ENCODE measurements at places on chromosomes 2 and 18.

GRCh38 chr18:50277942-50278341 is 3.4 kb downstream of the MBD1 start:
- no peak for DNase-seq

GRCh38 chr2:74507926-74508520 is 528 bp upstream of the PCGF1 start:
- DNase-seq: no peak

- no peak for DNase-seq
These were observed 398.1 kb downstream of the TNS1 start for GRCh38 chr2:217604527-217605194.

GRCh38 chr2:195559431-195559914 is 97.6 kb upstream of the SLC39A10 start:
- peak; percentile 71 for DNase-seq

GRCh38 chr2:205610437-205610836 is 71.9 kb upstream of the NRP2 start:
- DNase-seq: no peak

- no peak for DNase-seq
These were observed 22.8 kb downstream of the OTOF start for GRCh38 chr2:26455037-26455669.

- no peak for DNase-seq
These were observed 497.2 kb upstream of the SYT4 start for GRCh38 chr18:43774497-43774896.

- peak; percentile 54 for DNase-seq
These were observed 69.4 kb downstream of the SCG2 start for GRCh38 chr2:223532712-223533111.

DNA sequence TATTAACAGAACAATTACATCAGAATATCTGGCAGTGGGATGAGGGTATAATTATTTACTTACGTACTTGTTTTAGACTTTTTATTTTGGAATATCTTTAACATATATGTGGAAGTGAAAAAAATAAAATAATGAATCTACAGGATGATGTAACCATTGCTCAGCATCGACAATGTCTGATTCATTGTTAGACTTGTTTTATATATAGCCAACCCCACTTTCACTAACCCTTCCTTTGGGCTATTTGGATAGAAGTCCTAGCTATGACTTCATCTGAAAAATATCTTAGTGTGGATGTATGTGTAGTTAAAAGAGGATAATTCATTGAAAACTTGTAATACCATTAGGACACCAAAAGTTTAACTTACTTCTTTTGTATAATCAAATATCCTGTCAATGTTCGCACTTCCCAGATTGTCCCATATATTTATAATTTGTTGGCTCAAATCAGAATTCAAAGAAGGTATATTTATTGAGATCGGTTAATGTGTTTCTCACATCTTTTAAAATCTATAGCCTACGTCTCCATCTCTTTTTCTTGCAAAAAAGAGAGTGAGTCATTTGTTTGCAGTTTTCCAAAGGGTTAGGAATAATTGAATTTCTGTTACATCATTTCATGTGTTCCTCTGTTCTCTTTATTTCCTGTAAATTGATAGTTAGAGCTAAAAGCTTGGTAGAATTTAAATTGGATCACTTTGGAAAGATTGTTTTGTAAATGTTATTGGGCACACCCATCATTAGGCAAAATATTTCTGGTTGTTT is 506.1 kb upstream of the FAM98A start:
- no peak for DNase-seq

DNA sequence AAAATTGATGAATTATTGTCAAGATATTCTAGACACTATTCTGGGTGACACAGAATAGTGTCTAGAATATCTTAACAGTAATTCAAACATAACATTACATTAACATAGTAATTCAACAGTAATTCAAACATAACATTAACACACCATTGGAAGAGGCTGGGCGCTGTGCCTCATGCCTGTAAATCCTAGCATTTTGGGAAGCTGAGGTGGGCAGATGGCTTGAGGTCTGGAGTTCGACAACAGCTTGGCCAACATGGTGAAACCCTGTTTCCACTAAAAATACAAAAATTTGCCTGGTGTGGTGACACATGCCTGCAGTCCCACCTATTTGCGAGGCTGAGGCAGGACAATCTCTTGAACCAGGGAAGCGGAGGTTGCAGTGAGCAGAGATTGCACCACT is 195.8 kb downstream of the ZRANB3 start:
- no peak for DNase-seq

DNA sequence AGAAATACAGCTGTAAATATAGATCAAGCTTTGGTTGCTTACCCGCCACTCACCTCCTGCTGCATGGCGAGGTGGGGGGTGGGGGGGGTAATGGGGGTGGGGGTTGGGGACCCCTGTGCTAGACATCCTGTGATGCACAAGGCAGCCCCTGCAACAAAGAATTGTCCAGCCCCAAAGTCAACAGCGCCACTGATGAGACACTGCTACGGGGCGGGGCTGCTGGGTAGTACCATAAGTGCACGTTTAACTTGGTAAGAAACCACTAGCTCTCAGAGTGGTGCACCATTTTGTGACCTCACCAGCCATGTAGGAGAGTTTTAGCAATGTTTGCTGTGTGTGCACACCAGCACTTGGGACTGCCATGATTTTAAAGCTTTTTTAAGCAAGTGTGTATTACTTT is 40.3 kb downstream of the SNORC start:
- DNase-seq: no peak

- no peak for DNase-seq
These were observed 5.7 kb downstream of the DYSF start for GRCh38 chr2:71459084-71459431.

DNA sequence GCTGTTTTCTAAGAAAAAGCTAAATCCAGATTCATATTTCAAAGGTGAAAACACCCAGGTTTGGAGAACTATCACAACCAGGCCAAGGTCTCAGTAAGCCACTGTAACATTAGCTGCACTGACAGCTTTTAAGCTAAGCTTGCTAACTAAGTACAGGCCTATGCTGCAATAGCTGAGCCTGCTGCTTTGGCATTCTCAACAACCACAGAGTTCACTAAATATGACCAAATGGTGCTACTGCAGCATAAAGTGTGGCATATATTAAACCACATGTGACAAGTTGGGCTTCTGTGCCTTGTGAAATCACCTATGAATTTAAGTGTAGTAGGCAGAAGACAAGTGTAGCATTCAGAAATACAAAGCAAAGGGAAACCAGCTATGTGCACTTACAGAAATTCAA is 206.7 kb downstream of the TCF4 start:
- no peak for DNase-seq

DNA sequence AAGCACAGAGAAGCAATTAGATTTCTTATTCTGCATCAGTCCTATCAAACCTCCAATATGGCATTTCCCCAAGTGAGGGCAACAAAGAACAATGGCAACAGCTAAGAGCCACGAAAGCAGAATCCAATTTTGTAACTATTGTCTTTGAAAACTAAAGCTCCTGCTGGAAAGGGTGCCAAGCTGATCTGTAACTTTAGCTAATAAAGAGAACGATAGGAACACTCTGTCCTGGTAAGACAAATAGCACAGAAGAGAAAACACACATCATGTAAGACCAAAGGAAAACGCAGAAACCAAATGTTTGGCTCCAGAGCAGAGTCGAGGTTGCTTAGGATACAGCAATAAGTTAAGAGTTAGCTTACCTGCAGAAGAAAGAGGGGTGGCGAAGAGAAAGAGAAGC is 160.5 kb downstream of the STK39 start:
- no peak for DNase-seq

DNA sequence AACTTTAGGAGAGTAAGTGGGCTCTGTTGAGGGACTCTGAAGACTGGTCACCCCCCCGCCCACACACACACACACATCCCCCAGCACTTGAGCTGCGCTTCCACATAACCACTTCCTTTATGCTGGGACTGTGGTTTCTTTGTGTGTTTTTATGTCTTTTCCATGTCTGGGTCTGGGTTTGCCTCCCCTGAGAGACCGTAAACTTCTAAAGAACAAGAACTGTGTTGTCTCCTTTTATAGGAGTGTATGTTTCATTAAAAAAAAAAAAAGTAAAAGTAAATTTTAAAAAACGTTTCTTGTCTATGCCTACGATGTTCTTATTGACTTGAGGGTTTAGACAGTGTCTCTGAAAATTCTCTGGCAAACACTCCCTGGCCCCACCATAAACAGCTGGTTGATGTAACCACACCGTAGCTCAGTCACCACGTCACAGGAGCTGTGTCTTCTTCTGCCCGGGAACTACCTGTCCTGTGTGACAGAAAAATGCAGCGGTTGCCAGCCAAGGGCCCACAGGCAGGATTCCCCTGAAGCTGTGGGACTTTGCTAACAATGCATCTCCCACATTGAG is 68.0 kb downstream of the KLHL29 start:
- DNase-seq: peak; percentile 85

GRCh38 chr18:6633310-6633709 is 96.2 kb upstream of the ARHGAP28 start:
- DNase-seq: no peak

GRCh38 chr18:51068105-51068504 is 38.1 kb downstream of the SMAD4 start:
- no peak for DNase-seq

DNA sequence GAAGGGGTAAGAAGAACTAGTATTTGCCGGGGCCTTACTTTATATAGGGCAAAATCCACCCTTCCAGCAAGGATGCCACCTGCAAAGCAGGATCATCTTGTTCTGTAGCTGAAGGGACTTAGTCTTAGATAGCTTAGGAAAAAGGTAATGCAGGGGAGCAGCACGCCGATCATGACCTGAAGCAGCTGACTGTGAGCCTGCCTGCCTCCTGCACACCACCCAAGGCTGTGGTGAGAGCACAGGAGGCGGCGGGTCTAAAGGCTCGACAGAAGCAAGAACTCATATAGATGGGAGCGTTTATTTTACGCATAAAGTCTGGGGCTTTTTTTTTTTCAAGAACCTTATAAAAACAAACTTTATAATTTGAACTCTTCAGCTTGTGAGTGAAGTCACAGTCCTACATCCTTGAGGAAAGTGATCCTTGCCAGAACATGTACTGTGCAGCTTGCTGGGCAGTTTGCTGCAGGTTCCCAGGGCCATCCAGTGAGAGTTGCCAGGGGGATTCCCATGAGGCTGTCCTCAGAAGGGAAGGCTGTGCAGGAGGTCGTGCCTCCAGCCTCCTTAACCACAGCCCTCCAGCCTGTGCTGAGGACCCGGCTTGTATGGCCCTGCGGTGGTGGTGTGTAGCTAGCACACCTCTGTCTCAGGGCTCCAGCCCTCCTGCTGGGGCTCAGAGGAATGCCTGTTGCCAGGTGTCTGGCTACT is 92.1 kb downstream of the RNF144A start:
- DNase-seq: no peak

DNA sequence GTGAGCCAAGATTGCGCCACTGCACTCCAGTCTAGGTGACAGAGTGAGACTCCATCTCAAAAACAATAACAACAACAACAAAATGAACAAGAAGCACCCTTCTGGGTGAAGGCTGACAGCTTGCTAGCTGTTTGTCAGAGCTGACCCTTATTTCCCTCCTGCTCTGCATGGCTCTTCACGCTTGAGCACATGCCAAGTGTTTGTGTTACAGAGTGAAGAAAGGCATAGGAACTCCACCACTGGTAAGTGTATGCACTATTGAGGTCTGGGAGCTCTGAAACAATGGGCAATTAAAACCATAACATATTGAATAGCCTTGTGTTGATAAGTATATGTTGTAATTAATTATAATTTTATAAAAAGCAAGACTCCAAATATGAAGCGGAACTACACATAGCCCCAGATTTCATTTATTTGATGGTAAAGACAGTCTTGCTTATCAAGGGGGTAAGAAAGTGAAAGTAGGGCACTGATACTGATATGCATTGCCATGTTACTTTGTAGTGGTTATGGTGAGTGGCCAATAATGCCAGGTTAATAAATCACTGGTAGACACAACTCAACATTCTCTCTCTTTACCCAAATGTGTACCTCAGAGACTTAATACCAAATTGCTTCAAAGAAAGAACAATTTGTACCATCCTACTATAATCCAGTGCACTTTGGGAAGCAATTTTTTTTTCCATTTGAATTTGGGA is 163.4 kb downstream of the VWC2L start:
- DNase-seq: no peak

GRCh38 chr18:47930199-47930930 is at the start of gene SMAD2:
Gene SMAD2 (minus strand): TSS chr18:47930659. CDS start chr18:47896756, 33,903 bp downstream.
- peak; percentile 92 for DNase-seq

DNA sequence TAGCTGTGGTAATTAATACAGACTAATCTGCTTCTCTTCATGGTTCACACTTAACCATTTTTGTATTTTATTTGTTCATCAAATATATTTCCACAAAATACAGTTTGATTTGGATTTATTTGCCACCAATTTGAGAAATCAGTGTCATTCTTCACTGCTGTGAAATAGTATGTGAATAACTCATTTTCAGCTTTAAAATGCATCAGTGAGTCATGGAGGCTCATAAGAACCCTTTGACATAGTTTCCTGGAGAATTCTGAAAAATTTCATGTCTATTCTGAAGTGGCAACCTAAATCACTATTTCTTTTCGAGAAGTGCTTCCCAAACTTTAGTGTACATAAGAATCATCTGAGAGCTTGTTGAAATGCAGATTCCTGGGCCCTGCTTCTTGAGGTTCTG is 1026.7 kb upstream of the ACVR2A start:
- DNase-seq: no peak

All from OCI-M1 (cell line).